Right atrium auricular region (tissue), 2 donors: ENCODE measurements at places on chromosomes 4 and X.

- H3K4me1 ChIP-seq: peaks cover 14% of the 10 kb centered on the region
- DNase-seq: no peak
- no peak overlapping the region for H3K27ac ChIP-seq
- no peaks in the 10 kb centered on the region for H3K27me3 ChIP-seq
These were observed 48.6 kb downstream of the LRP2BP start for GRCh38 chr4:185346975-185347601.

DNA sequence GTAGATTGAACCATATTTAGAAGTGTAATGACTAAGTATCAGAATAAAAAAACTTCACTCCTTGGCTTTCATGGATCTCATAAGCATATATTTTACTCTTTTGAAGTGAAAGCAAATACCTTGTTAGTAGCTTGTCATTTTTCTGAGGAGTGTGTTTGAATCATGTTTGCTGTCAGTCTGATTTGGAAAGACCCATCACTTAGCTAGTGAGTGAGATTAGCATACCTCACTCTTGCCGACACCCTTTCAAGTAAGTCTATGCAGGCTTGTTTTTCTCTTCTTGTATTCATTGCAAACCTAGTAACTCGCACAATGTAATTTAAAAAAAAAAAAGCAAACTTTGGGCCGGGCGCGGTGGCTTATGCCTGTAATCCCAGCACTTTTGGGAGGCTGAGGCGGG, 360.0 kb downstream of the ARHGAP24 start:
- H3K27ac ChIP-seq: no peak overlapping the region
- no peak overlapping the region for H3K4me3 ChIP-seq
- no peaks in the 10 kb centered on the region for H3K36me3 ChIP-seq
- H3K4me1 ChIP-seq: peaks cover 27% of the 10 kb centered on the region
- no peak for DNase-seq
- no peaks in the 10 kb centered on the region for H3K27me3 ChIP-seq

GRCh38 chr4:88419874-88420273, 37.0 kb upstream of the HERC5 start:
- no peak overlapping the region for H3K4me3 ChIP-seq
- no peak for DNase-seq
- no peaks in the 10 kb centered on the region for H3K36me3 ChIP-seq
- H3K27me3 ChIP-seq: no peaks in the 10 kb centered on the region

DNA sequence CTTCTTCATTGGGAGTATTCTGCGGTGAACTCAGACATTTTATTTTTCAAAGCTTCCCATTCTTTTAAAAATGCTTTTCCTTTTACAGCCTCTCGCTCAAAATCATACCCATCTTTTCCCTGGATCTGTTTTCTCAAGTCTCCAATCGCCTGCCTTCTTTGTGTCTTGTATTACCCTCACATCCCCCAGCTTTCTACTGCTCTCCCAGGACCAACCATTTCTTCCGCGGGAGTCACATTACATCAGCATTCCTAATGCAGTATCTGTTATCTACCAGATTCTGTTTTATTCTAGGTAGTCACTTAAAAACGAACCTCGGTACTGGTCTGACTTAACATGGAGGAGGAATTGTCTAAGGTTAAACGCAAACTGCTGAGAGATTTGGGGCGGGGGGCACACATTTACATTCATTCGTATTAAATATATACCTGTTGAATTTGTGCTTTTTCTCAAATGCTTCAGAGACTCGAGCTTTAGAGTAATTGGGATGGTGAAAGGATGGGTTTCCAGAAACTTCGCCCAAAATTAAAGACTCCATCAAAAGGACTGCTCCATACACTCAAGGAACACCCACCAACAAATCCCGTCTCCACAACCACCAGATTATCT, 493 bp upstream of the UCHL1 start:
- no peak for DNase-seq
- H3K4me1 ChIP-seq: peaks cover 20% of the 10 kb centered on the region
- peak overlapping the region; percentile 41 for H3K4me3 ChIP-seq
- no peaks in the 10 kb centered on the region for H3K27me3 ChIP-seq

- no peaks in the 10 kb centered on the region for H3K36me3 ChIP-seq
- no peaks in the 10 kb centered on the region for H3K27me3 ChIP-seq
- no peak overlapping the region for H3K27ac ChIP-seq
- DNase-seq: peak; percentile 42
- H3K4me3 ChIP-seq: no peak overlapping the region
These were observed 13.7 kb downstream of the SCD5 start for GRCh38 chr4:82784681-82785610.

GRCh38 chr4:85565761-85566480, 91.0 kb downstream of the ARHGAP24 start:
- DNase-seq: no peak
- H3K4me1 ChIP-seq: no peaks in the 10 kb centered on the region
- no peak overlapping the region for H3K27ac ChIP-seq
- H3K27me3 ChIP-seq: no peaks in the 10 kb centered on the region
- peaks cover 5% of the 10 kb centered on the region for H3K36me3 ChIP-seq

GRCh38 chrX:1598021-1598875, 6.8 kb downstream of the AKAP17A start:
- no peak overlapping the region for H3K27ac ChIP-seq
- DNase-seq: no peak
- H3K27me3 ChIP-seq: no peaks in the 10 kb centered on the region
- peaks cover 6% of the 10 kb centered on the region for H3K4me1 ChIP-seq
- H3K4me3 ChIP-seq: no peak overlapping the region
- peaks cover 92% of the 10 kb centered on the region for H3K36me3 ChIP-seq
